ENCODE measurements at places on chromosomes 3 and 15. TPM values are rescaled to one million over a fixed set of nuclear protein-coding genes. Genes with fewer than 3 reads are reported as not detected.
A peak's percentile ranks its signal among the peaks of the same experiment; 100 is the strongest.

DNA sequence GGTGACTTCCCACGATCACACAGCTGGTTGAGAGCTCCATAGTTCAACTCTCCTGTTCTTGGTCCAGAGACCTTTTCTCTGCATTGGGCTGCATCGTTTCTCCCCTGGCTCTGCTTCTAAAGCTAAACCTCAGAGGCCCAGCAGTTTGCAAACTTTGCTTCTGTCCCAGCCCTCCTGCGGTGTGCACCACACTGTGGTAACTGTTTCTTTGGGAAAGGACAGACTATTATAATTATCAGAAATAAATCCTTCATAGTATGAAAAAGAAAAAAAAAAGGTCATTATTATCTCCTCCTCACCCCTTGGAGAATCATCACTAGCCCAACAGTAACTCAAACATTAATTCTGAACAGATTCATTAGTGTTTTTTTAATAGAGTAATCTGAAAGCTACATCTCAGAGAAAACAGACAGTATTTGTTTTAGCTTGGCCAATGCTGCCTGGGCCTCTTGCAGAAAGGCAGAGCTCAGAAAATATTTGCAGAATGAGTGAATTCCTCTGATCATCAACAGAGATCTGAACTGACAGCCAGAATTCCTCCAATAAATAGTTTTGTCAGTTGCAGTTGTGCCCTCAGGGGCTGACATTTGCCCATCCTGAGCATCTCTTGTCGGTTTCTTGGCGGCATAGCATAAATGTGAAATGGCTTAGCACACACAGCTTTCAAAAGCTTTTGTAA is 52.9 kb downstream of the BFSP2 start:
- no peak for DNase-seq

Gene CCDC54
- polyA plus RNA-seq = not detected

- no peak for DNase-seq
Observed at GRCh38 chr3:186235554-186235953, 126.5 kb downstream of the DGKG start.

Gene CATSPER2
- polyA plus RNA-seq = 2.8 TPM

Gene BFSP2
- polyA plus RNA-seq = 52.5 TPM

DNA sequence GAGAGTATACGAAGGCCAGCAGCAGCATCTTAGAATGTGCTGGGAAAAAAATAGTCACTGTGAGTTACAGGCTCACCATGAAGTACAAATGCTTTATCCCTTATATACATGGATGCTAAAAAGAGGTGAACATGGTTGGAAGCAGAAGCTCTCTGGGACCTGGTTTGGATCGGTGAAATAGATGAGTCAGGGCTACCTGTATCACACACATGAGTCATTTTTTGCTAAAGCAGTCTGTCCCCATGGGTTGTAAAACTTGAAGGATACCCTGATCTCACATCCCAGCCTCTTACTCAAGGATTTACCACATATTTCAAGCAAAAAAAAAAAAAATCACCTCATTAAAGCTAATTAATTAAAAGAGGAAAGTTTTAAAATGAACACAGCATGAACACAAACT is 6.9 kb upstream of the SERPINI2 start:
- DNase-seq = no peak

GRCh38 chr3:22893644-22894325 is 309.3 kb upstream of the UBE2E2 start:
- no peak for DNase-seq

- no peak for DNase-seq
Observed at GRCh38 chr3:80213086-80213485, 445.3 kb upstream of the ROBO1 start.

Gene SPTBN5
- 0.41 TPM for polyA plus RNA-seq

DNA sequence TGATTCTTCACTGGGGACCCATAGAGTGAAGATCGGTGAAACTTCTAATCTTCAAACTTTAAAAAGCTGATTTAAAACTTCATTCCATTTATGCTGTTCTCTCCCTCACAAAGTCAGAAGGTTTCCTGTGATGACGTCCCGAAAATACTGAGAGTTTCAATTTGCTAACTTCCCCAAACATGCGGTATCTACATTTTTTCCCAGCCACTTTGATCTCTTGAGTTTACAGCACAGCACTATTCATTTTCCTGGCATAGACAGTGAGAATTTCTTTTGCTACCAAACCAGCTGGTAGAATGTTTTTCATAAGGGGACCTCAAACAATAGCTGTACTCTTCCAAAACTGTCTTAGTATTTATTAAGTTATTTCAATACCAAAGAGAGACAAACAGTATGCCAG is 156.8 kb downstream of the LSAMP start:
- DNase-seq = no peak

Gene MYZAP
- polyA plus RNA-seq = 15.9 TPM

DNA sequence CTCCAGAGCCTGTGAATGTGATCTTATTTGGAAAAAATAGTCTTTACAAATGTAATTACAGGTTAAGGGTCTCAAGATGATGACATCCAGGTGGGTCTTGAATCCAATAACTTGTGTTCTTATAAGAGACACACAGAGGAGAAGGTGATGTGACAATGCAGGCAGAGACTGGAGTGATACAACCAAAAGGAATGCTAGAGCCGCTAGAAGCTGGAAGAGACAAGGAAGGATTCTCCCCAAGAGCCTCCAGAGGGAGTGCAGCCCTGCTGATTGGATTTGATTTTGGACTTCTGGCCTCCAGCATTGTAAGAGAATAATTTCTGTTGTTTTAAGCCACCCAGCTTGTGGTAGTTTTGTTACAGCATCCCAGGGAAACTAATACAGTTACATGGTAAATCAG is 9.7 kb downstream of the MYH15 start:
- DNase-seq = no peak

Gene CLRN1
- polyA plus RNA-seq = not detected

Gene TAGLN3
- polyA plus RNA-seq = not detected

Gene ZBTB20
- polyA plus RNA-seq = 0.72 TPM

DNA sequence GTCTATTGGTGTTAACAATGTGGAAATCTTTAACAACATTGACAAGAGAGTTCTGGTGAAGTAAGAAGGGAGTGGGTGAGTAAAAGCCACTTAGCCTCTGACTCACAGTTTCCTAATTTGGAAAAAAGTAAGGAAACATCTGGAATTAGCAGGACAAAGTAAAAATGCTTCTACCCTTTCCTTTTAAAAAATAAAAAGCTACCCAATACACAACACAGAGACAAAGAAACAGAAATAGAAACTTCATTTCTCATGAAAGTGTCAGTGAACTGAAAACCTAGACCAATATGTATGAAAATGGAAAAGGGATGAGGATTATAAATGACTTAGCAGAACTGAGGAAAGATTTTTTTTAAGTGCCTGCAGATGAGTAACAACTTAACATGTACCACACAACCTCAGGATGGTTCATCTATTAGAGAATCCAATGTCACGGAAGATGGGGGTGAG is 65.4 kb downstream of the SSR3 start:
- no peak for DNase-seq

Gene GATA2
- 3.4 TPM for polyA plus RNA-seq

Gene EPHB3
- polyA plus RNA-seq = 0.98 TPM

GRCh38 chr3:1275495-1275894 is 182.7 kb downstream of the CNTN6 start:
- DNase-seq = no peak

Gene C3orf33
- polyA plus RNA-seq = 2.9 TPM

GRCh38 chr15:29268706-29269484 is 727 bp downstream of the NSMCE3 start:
- DNase-seq = peak; percentile 78

DNA sequence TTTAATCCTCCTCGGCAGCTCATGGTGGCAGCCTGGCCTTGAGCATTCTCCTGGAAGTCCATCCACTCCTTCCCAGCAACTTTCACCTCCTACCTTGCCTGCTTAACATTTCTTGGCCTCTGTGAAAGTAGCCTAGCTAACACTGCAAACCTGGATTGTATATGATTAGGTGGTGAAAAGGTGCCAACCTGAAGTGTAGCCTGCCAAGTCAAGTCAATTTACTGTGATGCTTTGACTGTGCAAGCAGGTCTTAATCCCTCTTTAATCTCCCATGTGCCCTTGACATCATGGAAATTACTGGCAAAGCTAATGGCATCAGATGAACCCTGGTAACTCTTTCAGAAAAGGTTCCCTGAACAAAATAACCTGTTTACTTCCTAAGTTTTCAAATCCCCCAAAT is 169.7 kb upstream of the NR2F2 start:
- no peak for DNase-seq

DNA sequence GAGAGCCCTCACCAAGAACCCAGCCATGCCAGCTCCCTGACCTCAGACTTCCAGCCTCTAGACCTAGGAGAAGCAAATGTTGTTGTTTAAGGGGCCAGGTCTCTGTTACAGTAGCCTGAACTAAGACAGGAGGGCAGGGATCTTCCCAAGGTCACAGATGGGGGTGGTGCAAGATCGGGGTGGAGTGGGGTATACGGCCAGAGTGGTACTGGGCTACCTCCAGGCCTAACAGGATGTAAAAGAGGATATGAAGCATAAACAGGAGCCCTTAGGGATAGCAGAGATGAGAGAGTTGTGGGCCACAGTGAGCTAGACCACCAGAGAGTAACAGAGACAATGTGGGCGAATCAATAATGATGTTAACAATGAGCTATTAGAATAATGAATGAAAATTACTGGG is 82.9 kb downstream of the TOP2B start:
- no peak for DNase-seq

Gene AGTR1
- 0.43 TPM for polyA plus RNA-seq

Gene ROPN1B
- not detected for polyA plus RNA-seq

DNA sequence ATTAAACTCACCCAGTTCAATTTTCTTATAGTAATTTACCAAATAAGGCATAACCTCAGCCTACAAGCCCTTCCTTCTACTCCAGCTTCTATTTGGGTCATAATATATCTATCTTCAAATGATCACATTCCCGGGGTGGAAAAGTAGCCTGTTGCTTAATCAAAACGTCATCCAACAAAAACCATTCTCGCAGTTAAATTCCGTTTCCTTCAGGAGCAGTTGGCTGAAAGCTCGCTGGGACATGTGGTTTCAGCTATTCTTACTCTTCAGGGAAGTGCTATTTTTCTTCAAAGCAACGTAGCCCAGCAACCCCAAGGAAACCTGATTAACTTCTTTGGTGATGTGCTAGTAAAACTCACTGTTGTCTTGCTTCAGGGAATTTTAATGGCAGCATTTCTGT is 59.6 kb downstream of the MAGI1 start:
- no peak for DNase-seq

Gene CCR9
- 1.1 TPM for polyA plus RNA-seq

GRCh38 chr3:42749753-42750231 is 23.3 kb downstream of the CCDC13 start:
- DNase-seq = peak; percentile 63

All from spleen (tissue), 13 donors.